AG09319 (cell line): ENCODE measurements at places on chromosomes 3 and 15.

GRCh38 chr15:69819371-69819770, 278.3 kb downstream of the TLE3 start:
- no peak for DNase-seq

GRCh38 chr3:126512026-126512425, 5.5 kb downstream of the UROC1 start:
- DNase-seq = no peak

DNA sequence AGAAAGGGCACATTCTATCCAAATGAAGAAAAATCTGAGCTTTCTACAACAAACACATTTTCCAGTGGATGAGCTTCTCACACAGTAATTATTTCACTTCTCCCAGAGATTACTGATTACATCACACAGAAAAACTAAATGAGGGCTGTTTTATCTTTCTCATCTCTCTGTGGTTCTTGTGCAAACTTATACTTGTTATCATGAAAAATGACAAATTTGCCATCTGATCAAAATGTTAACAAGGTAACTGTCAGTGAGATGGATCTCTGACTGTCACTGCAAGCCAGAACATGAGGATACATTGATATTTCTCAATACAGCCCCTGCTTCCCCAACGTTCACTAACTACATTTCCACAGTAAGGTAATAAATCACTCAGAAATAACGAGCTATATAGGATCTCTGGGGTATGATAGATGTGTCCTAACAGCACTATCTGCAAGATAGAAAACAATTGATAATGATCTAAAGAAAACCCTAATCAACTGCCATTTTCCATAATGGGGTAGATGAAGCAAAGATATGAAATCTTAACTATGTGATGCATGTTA, 829.3 kb upstream of the CFAP20DC start:
- no peak for DNase-seq

DNA sequence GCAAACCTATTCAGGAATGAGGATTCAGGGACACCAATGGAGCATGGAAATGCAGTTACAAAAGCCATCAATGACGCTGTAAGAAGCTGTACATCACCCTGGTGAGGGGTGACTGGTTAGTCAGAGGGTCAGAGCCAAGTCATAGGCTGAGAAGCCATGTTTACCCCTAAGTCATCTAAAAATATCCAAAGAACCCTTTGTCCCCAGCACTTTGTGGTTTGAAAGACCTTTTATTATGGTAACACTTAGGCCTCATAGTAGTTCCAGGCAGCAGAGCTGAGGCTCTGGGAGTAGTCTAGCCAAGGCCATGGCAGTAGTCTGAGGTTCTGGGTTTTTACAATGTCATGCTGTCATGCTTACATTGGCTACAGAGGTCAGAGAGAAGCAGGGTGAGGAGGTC, 131.2 kb downstream of the CTNNB1 start:
- DNase-seq = no peak

GRCh38 chr15:98123834-98124233, 163.3 kb downstream of the ARRDC4 start:
- no peak for DNase-seq
